ENCODE measurements at places on chromosomes 7 and 10.

- no peak for DNase-seq
Measured at GRCh38 chr10:126638542-126638941, 32.0 kb downstream of the C10orf90 start.

DNA sequence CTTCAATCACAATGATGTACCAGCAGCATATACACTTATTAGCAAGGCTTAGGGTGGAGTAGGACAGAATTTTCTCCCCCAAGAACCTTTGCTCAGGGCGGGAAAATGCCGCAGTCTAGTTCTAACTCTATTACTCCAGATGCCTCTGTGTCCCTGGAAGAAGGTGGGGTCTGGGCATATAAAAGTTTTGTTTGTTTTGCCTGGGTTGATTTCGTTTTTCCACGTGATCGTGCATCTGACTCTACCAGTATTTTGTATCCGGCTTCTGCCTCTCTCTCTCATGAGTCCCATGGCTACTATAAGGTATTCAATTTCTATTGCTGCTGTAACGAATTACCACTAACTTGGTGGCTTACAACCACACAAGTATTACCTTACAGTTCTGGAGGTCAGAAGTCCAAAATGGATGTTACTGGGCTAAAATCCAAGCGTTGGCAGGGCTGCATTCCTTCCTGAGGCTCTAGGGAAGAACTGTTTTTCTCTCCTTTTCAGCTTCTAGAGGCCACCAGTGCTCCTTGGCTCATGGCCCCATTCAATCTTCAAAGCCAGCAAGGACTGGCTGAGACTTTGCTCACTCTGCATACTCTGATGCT lies 181.2 kb upstream of the PRSS58 start:
- DNase-seq, result no peak

DNA sequence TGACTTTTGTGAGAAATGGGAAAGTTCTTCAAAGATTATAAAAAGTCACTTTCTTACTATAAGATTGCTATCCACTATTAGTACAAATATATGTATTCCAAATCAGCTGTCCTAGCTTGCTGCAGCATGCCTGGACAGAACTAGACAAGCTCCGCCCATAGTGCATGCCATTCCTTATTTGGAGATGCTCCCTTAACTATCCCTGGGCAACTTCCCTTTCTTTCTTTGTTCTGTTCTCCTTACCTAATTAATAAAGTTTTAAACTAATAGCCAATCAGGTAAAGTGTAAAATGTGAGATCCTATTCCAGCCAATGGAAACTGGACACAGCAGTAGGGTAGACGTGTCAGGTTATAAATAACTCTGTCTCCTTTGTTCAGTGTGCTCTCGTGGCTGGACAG lies 281.9 kb downstream of the CAMK1D start:
- DNase-seq, result no peak

DNA sequence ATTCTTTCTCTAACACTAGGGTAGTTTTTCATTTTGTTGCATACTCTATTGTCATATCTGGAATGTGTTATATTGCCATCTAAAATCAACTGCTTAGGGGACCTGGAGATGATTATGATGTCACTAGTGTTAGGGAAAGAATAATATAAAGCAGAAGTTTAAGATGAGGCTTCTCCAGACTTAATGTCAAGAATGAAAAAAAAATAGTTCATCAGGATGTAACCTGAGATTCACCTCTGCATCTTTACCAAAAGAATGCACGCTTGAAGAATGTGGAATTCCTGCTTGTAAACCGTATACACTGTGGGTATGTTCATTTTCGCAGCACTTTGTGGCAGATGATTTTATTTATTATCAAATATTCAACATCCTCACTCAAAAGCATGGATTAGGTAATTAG lies 184.6 kb downstream of the ST7 start:
- no peak for DNase-seq

GRCh38 chr10:102802920-102803534 lies 34.2 kb downstream of the CYP17A1 start:
- DNase-seq, result no peak

DNA sequence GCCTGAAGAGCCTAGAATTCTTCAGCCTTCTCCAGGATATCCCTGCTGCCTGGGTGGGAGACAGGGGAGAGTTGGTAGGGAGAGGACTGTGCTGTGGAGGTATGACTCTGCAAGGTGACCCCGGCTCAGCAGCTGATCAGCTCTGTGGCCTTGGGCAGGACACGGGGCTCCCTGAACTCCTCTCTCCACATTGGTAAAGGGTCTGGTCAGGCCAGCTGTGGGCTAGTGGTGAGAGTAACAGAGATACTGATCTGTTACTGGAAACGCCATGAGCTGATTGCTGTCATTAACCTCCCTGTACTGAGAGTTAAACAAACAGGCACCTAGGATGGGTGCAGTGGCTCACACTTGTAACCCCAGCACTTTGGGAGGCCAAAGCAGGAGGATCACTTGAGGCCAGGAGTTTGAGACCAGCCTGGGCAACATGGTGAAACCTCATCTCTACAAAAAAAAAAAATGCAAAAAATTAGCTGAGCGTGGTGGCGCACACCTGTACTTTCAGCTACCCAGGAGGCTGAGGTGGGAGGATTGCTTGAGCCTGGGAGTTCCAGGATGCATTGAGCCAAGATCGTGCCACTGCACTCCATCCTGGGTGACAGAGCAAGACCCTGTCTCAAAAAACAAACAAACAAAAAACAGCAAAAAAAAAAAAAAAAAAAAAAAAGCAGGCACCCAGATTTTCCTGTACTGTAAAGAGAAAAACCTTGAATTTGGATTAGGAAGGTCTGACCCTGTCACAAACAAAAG lies 151.5 kb downstream of the CUX1 start:
- DNase-seq, result no peak

GRCh38 chr7:94047956-94048355 lies 43.8 kb upstream of the BET1 start:
- DNase-seq, result no peak

GRCh38 chr7:16044645-16045044 lies 358.2 kb upstream of the MEOX2 start:
- DNase-seq, result no peak

GRCh38 chr7:51482976-51483375 lies 166.4 kb upstream of the COBL start:
- DNase-seq, result no peak

- DNase-seq, result no peak
Measured at GRCh38 chr10:114682532-114682931, 24.5 kb upstream of the ABLIM1 start.

- DNase-seq, result peak; percentile 56
Measured at GRCh38 chr7:100546129-100546925, 7.3 kb downstream of the AGFG2 start.

DNA sequence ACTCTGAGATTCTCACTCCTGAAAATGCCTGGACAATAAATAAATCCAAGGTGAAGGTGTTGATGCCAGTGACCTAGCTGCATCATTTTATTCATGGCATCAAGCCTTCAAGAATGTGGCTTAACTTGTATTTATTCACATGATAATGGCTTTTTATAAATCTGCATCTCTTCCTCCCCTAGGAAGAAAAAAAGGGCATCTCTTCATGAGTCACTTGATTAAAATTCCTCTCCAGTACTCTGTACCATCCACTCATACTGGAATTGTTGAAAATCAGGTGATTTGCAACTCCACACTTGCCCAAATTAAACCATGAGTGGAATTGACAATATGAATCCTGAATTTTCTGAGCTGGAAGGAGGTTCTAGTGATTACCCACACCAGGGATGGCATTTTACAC lies 30.2 kb downstream of the PTPRE start:
- no peak for DNase-seq

- no peak for DNase-seq
Measured at GRCh38 chr7:87528730-87529129, 53.2 kb upstream of the ABCB4 start.

- no peak for DNase-seq
Measured at GRCh38 chr10:6247041-6247712, 44.4 kb downstream of the PFKFB3 start.

DNA sequence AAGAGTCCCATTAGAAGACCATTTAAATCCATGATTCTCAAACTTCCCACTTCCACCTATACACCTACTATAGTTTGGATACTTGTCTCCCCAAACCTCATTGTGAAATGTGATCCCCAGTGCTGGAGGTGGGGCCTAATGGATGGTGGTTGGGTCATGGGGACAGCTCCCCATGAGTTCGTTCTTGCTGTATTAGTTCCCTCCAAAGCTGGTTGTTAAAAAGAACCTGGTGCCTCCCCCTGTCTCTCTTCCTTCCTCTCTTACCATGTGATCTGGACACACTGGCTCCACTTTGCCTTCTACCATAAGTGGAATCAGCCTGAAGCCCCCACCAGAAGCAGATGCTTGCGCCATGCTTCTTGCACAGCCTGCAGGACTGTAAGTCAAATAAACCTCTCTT lies 53.9 kb downstream of the WIPF3 start:
- DNase-seq, result no peak

- no peak for DNase-seq
Measured at GRCh38 chr10:124282326-124282725, 136.4 kb downstream of the OAT start.

GRCh38 chr10:69421611-69422308 lies 5.0 kb upstream of the TACR2 start:
- no peak for DNase-seq

DNA sequence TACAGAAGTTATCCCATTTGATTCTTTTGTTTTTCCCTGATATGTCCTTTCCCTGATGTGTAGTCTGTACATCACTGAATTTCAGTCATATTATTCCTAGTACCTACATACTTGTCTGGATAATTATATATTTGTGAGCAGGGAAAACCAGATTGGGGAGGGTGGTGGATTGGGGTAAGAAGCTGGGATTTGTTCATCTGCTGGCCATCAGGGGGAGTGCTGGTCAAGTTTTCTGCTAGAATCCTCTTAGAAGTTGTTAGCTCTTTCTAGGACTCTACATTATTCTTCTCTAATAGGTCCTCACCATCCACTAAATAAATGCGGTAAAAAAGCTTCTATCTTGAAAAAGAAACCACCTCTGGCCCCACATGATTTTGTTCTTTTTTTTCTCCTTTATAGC lies 232.7 kb upstream of the TAC1 start:
- no peak for DNase-seq

All from central memory CD4-positive, alpha-beta T cell (primary cell).